Caco-2 (cell line): ENCODE measurements at places on chromosomes 5 and 9. TPM values are rescaled to one million over a fixed set of nuclear protein-coding genes. Genes with fewer than 3 reads are reported as not detected.

DNA sequence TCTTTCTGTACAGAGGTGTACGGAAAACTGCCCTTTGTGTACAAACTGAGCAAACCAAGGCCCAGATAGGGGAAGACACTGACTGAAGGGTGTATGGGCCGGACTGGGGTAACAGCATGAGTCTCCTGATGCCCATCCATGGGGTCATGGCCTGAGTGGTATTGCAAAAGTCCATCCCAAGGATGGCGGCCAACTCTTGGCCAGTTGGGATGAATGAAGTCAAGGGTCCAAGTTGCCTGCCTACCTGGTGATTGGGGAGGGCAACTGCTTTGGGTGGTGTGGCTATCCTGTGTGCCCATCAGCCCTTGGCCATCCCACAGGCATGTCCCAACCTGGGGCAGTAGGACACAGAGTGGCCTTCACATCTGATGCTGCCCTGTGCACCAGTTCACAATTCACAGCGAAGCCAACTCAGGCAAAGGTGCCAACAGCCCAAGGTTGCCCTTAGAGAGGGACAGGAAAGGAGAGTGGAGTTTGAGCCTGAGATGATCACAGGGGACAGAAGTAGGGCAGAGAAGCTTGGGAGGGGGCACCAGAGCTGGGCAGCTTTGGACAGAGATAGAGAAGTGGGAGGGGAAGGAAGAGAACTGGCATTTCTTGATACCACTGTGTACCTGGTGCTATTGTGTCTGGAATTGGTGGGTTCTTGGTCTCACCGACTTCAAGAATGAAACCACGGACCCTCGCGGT, 46.6 kb downstream of the COL15A1 start:
- no peaks in the 10 kb centered on the region for H3K4me1 ChIP-seq
- H3K27ac ChIP-seq: no peak overlapping the region
- no peaks in the 10 kb centered on the region for H3K36me3 ChIP-seq
- no peaks in the 10 kb centered on the region for H3K27me3 ChIP-seq

DNA sequence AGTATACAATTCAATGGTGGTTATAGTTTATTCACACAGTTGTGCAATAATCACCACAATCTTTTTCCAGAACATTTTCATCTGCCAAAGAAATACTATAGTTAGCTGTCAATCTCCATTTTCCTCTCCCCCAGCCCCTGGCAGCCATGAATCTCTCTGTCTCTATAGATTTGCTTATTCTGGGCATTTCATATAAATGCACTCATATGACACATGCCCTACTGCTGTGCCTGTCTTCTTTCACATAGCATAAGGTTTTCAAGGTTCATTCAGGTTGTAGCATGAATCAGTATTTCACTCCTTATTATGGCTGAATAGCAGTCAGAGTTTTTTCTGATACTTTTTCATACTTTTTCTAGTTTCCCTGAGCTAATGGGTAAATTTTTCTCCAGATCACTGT, 127.6 kb downstream of the HSPA4 start:
- DNase-seq: no peak
- no peak overlapping the region for H3K27ac ChIP-seq
- no peaks in the 10 kb centered on the region for H3K36me3 ChIP-seq
- H3K4me3 ChIP-seq: no peak overlapping the region
- no peaks in the 10 kb centered on the region for H3K27me3 ChIP-seq

DNA sequence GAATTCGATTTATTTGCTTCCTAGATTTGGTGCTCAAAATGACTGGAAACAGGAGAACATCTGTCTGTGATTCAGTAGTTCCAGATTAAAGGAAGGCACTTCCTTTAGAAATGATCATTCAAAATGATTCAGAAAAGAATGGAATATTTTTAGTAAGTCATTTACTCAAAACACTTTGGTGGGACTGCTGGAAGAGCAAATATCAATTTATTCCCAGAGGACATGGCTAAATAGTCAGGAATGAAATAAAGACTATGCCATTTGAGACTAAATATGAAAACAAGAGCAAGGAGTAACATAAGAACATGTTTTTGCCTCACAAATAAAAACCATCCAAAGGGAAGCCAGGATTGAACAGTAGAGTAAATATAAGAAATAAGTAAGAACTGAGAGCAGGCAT, 138.6 kb upstream of the RASA1 start:
- no peak overlapping the region for H3K27ac ChIP-seq
- DNase-seq: no peak
- no peaks in the 10 kb centered on the region for H3K27me3 ChIP-seq
- H3K36me3 ChIP-seq: no peaks in the 10 kb centered on the region
- no peak overlapping the region for H3K4me3 ChIP-seq

GRCh38 chr5:78472469-78473106, 112.2 kb downstream of the SCAMP1 start:
- no peak overlapping the region for H3K4me3 ChIP-seq
- no peaks in the 10 kb centered on the region for H3K27me3 ChIP-seq
- no peaks in the 10 kb centered on the region for H3K4me1 ChIP-seq
- no peaks in the 10 kb centered on the region for H3K36me3 ChIP-seq

DNA sequence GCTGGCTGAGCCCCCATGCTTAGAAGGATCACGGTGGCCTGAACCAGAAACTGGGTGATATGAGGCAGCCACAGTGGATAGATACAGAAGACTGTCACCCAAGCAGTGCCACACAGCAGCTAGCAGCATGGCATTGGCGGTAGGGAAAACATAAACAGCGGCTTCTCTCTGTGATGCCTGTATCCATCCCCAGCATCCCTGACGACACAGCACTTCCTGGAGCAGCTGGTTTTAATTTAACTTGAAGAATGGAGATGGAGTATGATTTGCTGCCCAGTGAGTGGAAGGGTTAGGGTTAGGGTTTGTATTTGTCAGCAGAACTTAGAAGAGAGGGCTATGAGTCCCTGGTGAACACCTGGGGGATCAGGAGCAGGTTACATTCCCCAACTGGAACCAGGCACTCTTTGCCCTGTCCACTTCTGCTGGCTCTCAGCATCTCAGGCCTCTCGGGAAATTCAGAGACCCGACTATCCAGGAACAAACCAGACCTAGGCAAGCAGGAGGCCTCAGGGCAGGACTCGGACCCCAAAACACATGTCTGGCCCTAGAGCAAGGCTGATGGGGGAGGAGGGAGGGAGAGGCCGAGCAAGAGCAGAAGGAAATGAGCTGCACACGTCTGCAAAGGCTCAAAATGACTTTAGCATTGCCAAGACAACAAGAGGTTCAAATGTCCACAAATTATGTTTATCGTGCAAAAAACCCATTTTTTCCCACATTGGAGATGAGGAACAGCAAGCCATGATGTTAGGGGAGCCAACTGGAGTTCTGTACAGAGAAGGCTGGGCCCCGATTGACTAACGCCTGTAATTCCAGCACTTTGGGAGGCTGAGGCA, 6.5 kb upstream of the GGTA1 start:
- no peaks in the 10 kb centered on the region for H3K4me1 ChIP-seq
- H3K36me3 ChIP-seq: no peaks in the 10 kb centered on the region
- H3K27ac ChIP-seq: no peak overlapping the region
- no peaks in the 10 kb centered on the region for H3K27me3 ChIP-seq

LCN6 gene
- total RNA-seq: not detected in 2 replicates

CDC26 gene
- 27.3 and 29.3 TPM in 2 replicates for total RNA-seq

IL9 gene
- total RNA-seq: 0.79 TPM in 1 of 2 replicates, not detected in the other
